ENCODE measurements at places on chromosomes 4 and X.
A peak's percentile ranks its signal among the peaks of the same experiment; 100 is the strongest.

GRCh38 chr4:78640714-78641113 lies 89.1 kb downstream of the ANXA3 start:
- no peak for DNase-seq

- DNase-seq = no peak
These were observed 6.1 kb downstream of the TAF9B start for GRCh38 chrX:78133238-78133960.

DNA sequence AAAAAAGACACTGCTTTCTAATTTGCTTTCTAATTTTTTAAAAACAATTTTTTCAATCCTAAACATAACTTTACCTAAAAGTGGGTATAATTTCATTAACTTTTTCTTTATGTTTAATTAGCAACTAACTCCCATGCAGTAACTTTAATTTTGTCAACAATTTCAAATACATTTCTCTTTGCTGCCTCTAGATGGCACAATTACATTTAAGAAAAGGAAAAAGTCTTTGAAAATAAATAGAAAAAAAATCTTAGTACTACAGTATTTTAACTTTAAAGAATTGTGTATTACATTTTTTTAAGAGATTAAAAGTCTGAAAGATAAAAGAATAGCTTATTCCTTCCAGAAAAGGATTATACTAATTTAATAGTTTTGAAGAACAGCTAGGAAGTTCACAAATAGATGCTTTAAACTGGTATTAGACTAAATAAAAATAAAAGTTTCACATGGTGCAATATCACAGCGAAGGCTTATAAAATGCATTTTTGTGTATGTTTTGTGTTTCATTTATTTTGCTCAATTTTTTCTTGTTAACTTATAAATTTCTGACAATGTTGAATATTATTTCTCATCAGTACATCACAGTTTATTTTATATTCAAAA lies 105.1 kb downstream of the ADGRA3 start:
- DNase-seq = no peak

DNA sequence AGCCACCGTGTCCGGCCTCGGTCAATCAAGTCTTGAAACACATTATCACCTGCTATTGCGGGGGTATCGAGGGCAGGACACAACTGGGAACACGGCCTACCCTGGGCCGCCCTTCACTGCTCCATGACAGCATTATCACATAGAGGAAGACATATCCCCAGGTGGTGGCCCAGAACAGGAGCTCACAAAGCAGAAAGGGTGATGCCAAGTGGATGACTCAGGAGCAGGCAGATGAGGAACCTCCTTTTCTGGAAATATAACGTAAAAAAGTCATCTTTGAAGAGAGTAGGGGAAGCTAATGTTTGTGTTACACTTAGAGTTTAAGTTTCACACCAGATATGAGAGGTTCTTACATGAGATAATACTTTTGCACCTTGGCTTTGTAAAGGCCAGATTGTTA lies 5.3 kb upstream of the SUPT20HL1 start:
- no peak for DNase-seq

DNA sequence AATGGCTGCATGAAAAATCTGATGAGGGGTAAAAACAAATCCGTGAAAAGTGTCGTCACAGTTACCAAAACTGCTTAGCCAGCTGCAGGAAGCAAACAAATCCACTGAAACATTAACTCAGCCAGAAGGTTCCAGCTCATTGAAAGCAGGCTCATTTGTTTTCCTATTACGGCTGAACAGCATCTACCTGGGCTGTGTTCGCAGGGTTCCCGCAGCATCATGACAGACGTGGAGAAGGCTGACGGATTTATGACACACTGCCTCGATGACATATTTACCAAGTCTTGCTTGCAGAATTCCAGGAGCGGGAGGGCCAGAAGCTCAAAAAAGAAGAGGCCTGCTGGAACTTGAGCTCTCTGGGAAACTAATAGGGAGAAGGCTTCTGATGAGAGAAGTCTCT lies 781.1 kb downstream of the RAB28 start:
- DNase-seq = no peak

DNA sequence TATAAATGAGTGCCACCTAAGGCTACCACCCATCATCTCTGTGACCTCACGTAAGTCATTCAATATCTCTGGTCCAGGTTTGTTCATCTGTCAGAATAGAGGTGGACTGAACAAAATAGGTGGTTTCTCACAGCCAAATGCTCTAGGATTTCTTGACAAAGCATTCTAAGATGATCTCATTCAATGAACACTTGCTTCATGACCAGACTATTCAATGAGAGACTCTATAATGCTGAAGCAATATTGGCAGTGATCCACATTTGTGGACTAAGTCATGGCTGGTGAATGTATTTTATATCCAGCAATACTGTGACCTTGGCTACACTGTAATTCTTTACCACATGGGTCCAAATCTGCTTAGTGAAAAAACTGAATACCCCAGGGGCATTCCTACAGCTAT lies 37.9 kb downstream of the LDB2 start:
- no peak for DNase-seq

GRCh38 chr4:39446842-39447573 lies 11.7 kb downstream of the RPL9 start:
- no peak for DNase-seq

- DNase-seq = no peak
These were observed 89.3 kb upstream of the MAML3 start for GRCh38 chr4:140243278-140243753.

GRCh38 chrX:12412561-12412960 lies 274.3 kb downstream of the FRMPD4 start:
- no peak for DNase-seq

DNA sequence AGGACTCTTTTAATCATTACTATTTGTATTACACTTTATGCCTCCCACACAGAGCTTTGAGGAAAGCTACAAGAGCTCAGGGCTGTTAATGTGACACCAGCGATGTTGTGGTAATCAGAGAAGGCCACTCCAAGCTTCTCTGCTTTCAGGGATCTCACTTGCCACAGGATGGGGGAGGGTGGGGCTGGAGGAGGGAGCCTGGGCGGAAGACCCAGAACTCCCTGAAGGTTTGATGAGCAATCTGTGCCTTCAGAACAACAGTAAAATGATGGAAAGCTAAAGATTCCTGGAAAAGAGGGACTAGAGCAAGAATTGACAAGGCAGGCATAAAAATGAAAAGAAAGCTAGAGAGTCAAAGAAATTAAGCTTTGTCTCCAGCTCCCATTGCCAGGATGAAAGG lies 75.6 kb downstream of the MAML3 start:
- DNase-seq = no peak

GRCh38 chr4:125728568-125728967 lies 413.8 kb downstream of the FAT4 start:
- no peak for DNase-seq

- no peak for DNase-seq
These were observed 85.8 kb upstream of the FAM9A start for GRCh38 chrX:8887004-8887403.

- DNase-seq = no peak
These were observed 1306.6 kb upstream of the PABPC4L start for GRCh38 chr4:135508006-135508714.

GRCh38 chrX:103398421-103398864 lies 22.1 kb downstream of the BEX3 start:
- DNase-seq = no peak

DNA sequence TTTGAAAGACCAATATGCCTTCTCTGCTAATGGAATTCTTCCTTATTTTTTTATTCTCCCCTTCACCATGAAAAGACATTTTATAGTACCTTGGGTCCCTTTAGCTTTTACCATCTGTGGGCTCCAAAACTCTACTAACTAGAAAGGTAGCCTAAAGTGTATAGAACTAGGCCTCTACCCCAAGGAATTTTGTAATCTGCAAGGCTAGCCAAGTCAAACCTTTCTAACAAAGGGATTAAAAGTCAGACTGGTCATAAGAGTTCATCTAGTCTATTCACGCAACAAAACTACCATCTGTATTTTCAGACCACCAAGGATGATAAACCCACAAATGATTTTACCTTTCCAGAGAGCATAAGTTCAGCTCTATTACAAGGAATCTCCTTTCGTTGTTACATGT lies 189.5 kb upstream of the DCAF8L1 start:
- no peak for DNase-seq

- DNase-seq = no peak
These were observed 30.2 kb downstream of the PPP2R3B start for GRCh38 chrX:356385-357034.

GRCh38 chr4:152454398-152455011 lies 81.4 kb downstream of the FBXW7 start:
- DNase-seq = no peak

DNA sequence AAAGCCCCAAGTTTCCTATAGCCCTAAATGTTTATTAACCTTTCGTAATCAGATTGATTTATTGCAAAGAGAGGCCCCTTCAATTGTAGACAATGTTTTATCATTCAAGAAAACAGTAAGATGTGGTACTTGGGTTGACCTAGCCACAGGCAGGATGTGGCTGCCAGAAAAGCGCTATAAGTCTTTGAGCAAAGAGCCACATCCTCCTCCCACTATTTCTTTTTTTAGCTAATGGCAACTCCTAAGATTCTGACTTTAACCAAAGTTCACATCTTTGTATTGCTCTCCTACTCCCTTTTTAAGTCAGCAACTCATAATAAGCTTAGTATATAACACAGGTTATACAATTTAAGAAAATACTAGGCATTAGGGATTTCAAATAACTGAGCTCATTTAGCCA lies 70.7 kb upstream of the PPP3CA start:
- no peak for DNase-seq

- peak; percentile 94 for DNase-seq
These were observed 75.0 kb downstream of the MGST2 start for GRCh38 chr4:139740531-139741041.

- no peak for DNase-seq
These were observed 49.6 kb downstream of the HPF1 start for GRCh38 chr4:169707958-169708643.

- DNase-seq = no peak
These were observed 119.1 kb downstream of the MBNL3 start for GRCh38 chrX:132369617-132370326.

DNA sequence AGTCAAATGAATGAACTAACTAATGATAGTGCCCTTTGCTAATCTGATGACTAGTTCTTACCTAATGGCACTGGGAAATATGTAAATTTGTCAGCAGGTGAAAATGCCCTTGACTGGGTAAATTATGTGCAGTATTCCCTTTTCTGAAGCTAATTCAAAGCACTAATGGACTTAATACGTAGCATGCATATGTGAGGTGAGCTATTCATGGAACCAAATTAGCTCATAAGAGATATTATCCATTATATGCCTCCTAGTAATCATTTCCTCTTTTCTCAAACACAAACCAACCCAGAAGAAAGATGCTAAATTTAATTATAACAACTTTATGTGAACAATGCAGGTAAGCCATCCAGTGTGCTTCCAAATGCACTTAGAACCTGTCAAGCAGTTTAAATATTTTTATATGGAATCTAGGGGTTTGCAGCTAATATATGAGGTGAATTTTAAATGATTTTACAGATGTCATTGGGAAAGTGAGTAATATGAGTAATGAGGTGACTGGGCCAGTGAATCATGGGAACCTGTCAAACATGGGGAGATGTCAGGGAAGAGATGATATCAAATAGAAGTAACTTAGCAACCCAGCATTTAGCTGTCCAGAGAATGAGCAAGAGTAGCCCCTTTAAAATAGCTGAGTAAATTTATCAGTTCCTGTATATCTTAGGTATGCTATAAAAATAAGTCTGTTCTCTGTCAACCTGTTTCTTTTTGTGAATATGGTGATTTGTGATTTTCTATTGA lies 315.0 kb downstream of the AFF2 start:
- no peak for DNase-seq

- DNase-seq = no peak
These were observed 130.1 kb downstream of the KLHL34 start for GRCh38 chrX:21528076-21528475.

DNA sequence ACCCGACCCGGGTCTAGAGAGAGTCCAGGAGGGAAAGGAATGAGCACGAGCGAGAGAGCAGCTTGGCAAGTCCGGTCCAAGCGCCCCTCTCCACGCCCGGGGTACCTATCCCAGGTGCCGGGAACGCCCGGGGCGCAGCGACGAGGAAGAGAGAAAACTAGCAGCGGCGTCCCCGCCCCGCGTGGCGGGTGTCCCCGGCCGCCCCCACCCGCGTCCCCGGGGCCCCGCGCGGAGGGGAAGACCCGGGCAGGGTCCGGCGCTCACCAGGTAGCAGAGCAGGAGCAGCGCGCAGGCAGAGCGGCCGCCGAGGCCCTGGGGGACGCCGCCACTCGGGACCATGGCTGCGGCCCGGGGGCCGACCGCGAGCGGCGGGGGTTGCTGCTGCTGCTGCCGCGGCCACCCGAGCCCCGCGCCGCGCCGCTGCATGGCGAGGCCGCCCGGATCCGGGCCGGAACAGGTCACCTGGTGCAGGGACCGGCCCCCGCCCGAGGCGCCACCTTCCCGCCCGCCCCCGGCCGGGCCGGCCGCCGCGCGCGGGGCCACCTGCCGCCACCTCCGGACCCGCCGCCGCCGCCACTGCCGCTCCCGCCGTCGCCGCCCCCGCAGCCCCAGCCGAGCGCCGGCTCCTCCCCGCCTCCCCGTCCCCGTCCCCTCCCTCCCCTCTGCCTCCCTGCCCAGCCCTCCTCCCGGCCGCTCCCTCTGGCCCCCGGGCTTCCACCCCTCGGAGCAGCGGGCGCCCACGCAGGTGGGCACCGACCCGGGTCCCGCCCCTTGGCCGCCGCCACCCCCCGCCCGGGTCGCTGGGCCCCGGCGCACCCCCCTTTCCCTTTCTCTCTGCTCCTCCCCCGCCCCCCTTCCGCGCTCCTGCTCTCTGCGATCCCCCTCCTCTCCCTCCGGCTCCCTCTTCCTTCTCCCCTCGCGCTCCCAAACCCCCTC lies at the start of gene SEL1L3:
SEL1L3 (minus strand) TSS at position 578 of the 936 bp plus-strand sequence; CDS start at position 426, 152 bp downstream.
- DNase-seq = no peak

GRCh38 chr4:108049406-108049805 lies 59.7 kb downstream of the HADH start:
- DNase-seq = no peak

- no peak for DNase-seq
These were observed 15.2 kb upstream of the PACRGL start for GRCh38 chr4:20684852-20685763.

DNA sequence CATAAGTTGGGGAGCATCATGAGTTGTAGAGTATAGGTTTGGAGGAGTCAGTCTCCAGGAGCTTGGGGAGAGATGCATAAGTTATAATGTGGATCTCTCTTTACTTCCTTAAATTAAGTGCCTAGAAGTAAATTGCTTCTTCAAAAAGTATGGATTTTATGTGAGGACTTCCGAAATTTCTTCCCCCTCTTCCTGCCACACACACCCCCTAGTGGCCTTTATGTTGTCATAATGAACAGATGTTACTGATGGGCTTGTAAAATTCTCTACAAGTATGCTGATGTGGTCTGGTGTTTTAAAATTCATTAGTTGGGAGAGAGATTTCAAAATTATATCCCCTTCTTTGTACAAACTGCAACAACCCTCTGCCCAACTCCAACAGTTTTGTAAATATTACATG lies 2.3 kb upstream of the METTL14 start:
- DNase-seq = no peak

- DNase-seq = no peak
These were observed at the start of gene GABRA4 for GRCh38 chr4:46993075-46994006. TSS of gene GABRA4 (minus strand) at chr4:46993581. CDS start at chr4:46993424, 157 bp downstream.

GRCh38 chrX:44651358-44651757 lies 108.7 kb upstream of the FUNDC1 start:
- no peak for DNase-seq
